Neural cell (in vitro differentiated cells): ENCODE measurements at places on chromosomes 2 and 18. TPM values are rescaled to one million over a fixed set of nuclear protein-coding genes. Genes with fewer than 3 reads are reported as not detected.

Gene SPHKAP
- 1.7 and 2.3 TPM in 2 replicates for polyA plus RNA-seq

Gene REL
- polyA plus RNA-seq: 1.9 and 2.2 TPM in 2 replicates

Gene ADAM23
- 55.0 and 75.2 TPM in 2 replicates for polyA plus RNA-seq

Gene NYAP2
- 0.98 and 1.1 TPM in 2 replicates for polyA plus RNA-seq

Gene PDE1A
- polyA plus RNA-seq: 1.6 and 2.2 TPM in 2 replicates
